ENCODE measurements at places on chromosomes 11 and 22.

- no peak for DNase-seq
Measured at GRCh38 chr11:126915430-126915829, 85.1 kb downstream of the KIRREL3 start.

DNA sequence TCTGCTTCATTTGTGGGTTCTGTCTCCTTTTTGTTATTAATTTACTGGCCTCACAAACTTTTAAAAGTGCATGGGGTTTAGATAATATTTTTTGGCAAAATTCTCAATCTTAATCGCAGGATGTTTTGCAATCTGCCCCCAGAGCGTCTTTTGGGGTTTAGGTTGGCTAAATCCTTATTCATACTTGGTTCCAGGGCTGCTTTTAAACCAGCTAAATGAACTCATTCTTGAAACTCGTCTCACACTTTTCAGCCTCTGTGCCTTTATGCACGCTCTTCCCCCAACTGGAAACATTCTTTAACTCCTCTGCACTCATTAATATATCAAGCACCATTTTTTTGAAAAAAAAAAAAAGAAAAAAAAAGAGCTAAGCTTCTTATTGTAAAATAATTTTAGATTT is 131.7 kb downstream of the KIF18A start:
- no peak for DNase-seq

DNA sequence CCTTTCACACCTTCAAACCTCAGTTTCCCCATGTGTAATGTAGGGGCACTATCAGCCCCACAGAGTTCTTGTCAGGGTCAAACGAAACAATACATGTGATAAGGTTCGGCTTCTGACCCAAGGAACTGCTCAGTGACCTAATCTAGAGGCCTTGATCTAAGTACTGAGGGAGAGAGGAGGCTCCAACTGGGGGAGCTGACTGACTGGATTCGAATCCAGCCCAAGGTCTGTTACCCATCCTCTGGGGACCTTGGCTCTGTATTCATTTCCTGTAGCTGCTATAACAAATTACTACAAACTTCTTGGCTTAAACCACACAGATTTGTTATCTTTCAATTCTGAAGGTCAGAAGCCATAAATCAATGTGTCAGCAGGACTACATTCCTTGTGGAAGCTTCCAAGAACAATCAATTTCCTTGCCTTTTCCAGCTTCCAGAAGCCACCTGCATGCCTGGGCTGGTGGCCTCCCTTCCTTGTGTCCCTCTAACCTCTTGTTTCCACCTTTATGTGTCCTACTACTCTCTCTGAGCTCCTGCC is 10.7 kb upstream of the ANAPC15 start:
- DNase-seq, result no peak

DNA sequence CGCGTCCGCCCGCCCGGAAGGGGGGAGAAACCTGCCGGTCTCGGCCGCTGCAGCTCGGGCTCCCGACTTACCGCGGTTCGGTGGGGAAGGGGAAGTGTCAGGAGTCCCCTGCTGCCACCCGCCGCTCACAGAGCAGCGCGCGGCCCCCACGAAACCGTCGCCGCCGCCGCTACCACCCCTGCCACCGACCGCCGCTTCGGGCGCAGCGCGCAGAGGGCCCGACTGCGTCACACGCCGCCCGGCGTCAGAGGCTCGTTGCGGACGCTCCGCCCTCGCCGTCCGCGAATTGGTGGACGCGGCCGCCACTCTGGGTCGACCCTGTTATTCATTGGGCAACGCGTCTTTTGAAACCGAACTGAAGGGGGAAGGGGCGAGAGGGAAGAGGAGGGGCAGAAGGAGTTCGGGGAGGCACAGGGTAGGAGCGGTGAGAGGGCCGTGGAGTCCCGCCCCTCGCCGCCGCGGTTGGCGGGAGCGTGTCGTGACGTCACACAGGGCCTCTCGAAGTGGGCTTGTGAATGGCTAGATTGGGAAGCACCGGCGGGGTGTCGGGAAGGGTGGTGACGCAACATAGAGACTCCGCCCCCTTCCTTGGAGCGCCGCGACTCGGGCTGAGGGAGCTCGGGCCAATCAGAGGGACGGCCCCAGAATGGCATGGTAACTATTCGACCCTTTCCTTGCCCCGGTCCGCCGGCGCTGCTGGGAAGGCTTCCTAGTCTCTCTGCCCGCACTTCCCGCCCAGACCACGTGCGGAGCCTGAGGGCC is at the start of gene NUP98:
Gene NUP98, minus strand, starts transcription at position 226 of the 762 bp plus-strand sequence. CDS start 15,437 bp downstream, outside the sequence.
- DNase-seq, result peak; percentile 100

DNA sequence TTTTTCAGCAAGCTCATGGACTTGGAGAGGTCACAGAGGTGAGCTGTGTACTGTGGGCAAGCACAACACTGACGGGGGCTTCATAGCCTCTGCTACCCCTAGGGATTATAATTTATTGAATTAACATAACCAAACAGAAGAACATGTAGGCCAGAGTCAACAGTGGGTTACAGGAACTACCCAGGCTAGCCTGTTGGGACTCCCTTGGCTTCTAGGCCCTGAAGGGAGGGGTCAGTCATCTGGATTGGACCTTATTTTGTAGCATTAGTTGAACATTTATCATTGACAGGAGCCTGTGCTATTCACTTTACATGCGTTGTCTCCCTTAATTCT is 56.9 kb downstream of the KREMEN1 start:
- DNase-seq, result no peak

DNA sequence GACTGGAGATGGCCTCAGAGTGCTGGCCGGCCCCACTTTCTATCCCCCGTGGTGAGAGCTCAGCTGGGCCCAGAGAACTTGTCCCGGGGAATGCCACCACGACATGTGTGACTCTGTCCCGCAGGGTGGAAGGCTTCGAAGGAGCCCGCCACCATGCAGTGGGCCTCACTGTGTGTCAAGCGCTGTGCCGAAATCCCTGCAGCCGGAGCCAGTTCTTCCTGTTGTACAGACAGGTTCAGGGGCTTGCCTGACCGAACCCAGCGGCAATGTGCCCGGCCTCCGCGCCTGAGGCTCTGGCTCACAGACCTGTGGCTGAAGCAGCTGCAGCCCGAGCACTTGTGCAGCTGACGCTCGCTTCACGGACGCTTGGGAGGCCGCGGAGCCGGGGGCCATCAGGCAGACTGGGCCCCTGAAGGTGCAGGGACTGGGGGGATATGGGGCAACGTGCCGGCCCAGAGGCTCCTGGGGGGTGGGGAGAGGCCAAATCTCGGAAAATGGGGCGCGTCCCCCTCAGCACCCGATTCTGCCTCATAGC is 650 bp downstream of the PPM1F start:
- DNase-seq, result peak; percentile 60

DNA sequence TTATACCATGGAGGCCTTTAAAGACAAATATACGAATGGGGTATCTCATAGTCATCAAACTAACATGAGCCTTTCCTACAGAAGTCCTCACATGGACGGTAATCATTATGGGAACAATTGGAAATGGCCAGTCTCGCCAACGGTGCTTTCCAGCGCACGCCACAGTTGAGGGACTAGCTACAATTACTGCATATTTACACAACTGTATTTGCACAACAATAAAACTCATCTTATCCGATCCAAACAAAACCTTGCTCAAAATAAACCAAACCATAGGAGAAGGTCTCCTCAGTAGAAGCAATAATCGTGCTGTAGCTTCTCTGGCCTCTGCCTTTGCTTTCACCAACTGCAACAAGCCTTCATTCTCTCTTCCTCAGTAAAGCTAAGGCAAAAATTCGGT is 5.9 kb downstream of the CADM1 start:
- peak; percentile 91 for DNase-seq
